ENCODE measurements at places on chromosomes 13 and 19. TPM values are rescaled to one million over a fixed set of nuclear protein-coding genes. Genes with fewer than 3 reads are reported as not detected.
A peak's percentile ranks its signal among the peaks of the same experiment; 100 is the strongest.

The CABP5 gene
- not detected for total RNA-seq

DNA sequence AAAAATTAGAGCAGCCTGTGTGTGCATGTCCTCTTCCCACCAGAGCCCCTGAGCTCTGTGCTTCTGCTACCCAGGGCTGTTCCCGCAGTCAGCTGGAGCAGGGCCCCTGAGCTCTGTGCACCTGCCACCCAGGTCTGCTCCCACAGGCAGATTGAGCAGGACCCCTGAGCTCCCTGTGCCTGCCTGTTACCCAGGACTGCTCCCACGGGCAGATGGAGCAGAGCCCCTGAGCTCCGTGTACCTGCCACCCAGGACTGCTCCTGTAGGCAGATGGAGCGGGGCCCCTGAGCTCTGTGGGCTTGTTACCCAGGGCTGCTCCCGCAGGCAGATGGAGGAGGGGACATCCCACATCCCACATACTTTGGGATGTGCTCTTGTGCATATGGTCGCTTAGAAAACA lies 186.8 kb upstream of the SOX1 start:
- no peak overlapping the region for H3K4me3 ChIP-seq
- H3K36me3 ChIP-seq: no peaks in the 10 kb centered on the region
- H3K4me1 ChIP-seq: no peaks in the 10 kb centered on the region
- H3K27ac ChIP-seq: no peak overlapping the region
- DNase-seq: no peak

DNA sequence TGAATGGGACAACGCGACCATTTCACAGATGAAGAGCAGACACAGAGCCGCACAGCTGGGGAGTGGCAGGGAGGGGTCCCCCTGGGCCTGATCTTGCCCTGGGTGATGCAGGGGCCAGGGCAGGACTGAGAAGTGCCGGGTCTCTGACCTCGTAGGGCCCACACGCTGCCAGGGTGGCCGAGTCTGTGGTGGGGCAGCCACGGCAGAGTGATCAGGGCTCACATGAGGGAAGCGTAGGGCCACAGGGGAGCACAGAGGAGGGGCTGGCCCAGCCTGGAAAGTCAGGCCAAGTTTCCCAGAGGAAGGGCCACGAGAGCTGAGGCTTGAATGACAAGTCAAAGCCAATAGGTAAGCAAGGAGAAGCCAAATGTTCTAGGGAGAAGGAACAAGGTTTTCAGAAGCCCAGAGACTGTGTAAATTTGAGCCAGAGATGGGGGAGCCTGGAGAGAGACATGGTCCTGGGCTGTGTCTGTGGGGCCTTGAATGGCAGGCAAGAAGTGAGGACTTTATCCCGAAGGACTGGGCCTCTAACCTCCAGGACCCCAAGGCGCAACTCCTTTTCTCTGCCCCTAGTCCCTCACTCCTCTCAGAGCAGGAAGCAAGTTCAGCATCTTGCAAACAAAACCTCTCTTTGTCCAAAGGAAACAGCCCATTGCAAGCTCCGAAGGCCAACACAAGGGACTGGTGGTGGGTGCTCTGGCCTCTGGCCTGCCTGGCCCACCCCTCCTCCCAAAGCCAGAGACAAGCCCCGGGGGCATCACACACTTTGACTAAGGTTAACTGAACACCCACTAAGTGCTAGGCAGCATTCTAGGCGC lies 31.7 kb upstream of the FXYD3 start:
- no peaks in the 10 kb centered on the region for H3K4me1 ChIP-seq
- no peak for DNase-seq

DNA sequence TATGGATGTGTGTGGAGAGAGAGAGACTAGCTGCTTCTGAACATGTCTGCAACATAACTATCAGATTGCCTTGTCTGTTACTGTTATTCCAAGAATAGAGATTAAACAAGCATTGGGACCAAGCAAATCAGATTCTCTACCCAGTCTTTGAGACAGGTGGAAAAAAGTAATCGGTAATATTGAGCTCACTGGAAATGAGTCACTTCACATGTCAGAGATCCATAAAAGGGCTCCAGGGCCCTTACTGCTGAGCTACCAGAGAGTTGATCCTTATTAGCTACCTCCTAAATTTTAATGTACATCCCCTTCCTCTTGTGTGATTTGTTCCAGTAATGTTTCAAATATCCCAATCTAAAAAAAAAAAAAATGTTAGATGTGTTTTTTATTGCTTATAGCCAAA lies 2118.0 kb downstream of the PCDH9 start:
- H3K4me1 ChIP-seq: no peaks in the 10 kb centered on the region
- H3K36me3 ChIP-seq: no peaks in the 10 kb centered on the region
- no peak overlapping the region for H3K27ac ChIP-seq
- no peaks in the 10 kb centered on the region for H3K27me3 ChIP-seq
- DNase-seq: no peak

GRCh38 chr13:99506634-99507033 lies 5.4 kb downstream of the TM9SF2 start:
- H3K27me3 ChIP-seq: no peaks in the 10 kb centered on the region
- H3K27ac ChIP-seq: no peak overlapping the region
- no peak overlapping the region for H3K4me3 ChIP-seq
- DNase-seq: no peak
- no peaks in the 10 kb centered on the region for H3K36me3 ChIP-seq
- no peaks in the 10 kb centered on the region for H3K4me1 ChIP-seq

The NLRP4 gene
- total RNA-seq: 0.06 TPM

- no peak for DNase-seq
- H3K27ac ChIP-seq: peak overlapping the region; percentile 83
- H3K27me3 ChIP-seq: no peaks in the 10 kb centered on the region
These were observed 545 bp upstream of the ISYNA1 start for GRCh38 chr19:18438331-18439024.

- no peaks in the 10 kb centered on the region for H3K36me3 ChIP-seq
- no peak overlapping the region for H3K27ac ChIP-seq
- no peaks in the 10 kb centered on the region for H3K27me3 ChIP-seq
- no peak overlapping the region for H3K4me3 ChIP-seq
- H3K4me1 ChIP-seq: no peaks in the 10 kb centered on the region
These were observed 39.5 kb downstream of the FAM124A start for GRCh38 chr13:51261610-51262249.

DNA sequence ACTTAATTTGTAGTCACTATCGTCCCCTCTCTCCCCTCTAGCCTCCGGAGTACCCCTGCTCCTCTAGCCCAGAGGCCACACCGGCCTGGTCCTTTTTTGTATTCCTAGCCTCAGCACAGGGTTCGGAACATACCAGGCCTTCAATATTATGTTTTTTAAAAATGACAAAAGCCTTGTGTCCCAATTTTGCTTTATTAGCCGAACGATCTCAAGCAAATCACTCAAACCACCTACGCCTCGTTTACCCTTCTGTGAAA lies 463 bp upstream of the POMP start:
- no peak for DNase-seq
- H3K4me1 ChIP-seq: no peaks in the 10 kb centered on the region
- peaks cover 3% of the 10 kb centered on the region for H3K36me3 ChIP-seq

GRCh38 chr19:41203371-41203770 lies 10.4 kb downstream of the CYP2S1 start:
- no peaks in the 10 kb centered on the region for H3K27me3 ChIP-seq
- no peak for DNase-seq
- no peaks in the 10 kb centered on the region for H3K4me1 ChIP-seq
- no peaks in the 10 kb centered on the region for H3K36me3 ChIP-seq

DNA sequence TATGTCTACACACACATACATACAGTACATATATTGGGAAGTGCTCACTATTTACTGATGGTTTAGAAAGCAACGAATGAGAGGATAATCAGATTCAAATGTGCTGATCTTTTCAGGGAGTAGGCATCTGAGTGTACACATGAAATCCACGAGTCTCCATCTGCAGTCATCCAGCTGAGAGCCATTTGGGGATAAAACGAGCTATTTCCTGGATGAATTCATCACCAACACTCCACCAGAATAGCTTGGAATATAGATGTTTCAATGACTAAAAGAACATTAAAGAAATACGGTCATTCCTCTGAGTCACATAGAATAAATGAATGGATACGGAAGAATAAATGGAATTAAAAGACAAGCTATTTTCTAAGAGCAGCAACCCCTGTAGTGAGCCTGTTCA lies 721.6 kb upstream of the ARGLU1 start:
- H3K27me3 ChIP-seq: no peaks in the 10 kb centered on the region
- H3K36me3 ChIP-seq: no peaks in the 10 kb centered on the region
- DNase-seq: no peak
- H3K4me3 ChIP-seq: no peak overlapping the region
- no peaks in the 10 kb centered on the region for H3K4me1 ChIP-seq

DNA sequence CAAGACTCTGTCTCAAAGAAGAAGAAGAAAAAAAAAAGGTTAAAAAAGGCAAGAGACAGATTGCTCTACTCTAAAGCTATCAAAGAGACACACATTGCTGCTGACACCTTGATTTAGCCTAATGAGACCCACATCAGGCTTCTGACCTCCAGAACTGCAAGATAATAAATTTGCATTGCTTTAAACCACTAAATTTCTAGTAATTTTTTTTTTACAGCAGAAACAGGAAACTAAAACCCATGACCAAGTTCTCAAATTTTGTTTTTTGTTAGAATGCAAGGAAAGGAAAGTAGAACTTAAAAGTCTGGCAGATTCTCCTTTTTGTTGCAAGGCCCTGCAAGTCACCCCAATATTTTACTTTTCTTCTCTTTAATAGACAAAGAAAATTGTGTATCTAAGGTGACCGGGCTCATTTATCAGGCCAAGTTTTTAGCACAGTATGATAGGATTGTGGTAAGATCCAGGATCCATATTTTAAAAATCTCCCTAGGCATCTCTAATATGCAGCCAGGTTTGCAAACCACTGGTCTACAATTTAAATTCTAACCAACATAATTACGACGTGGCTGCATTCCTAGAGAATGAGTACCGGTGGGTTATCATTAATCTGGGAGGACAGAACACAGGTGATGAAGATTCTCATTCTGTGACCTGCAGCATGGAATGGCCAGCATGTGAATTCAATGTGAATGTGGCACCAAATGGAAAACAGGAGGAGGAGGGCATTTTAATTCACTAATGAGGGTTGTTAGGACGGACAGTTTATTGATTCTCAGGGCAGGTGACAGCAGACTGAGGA lies 56.7 kb upstream of the MED4 start:
- no peaks in the 10 kb centered on the region for H3K4me1 ChIP-seq
- no peaks in the 10 kb centered on the region for H3K27me3 ChIP-seq
- no peak overlapping the region for H3K27ac ChIP-seq

DNA sequence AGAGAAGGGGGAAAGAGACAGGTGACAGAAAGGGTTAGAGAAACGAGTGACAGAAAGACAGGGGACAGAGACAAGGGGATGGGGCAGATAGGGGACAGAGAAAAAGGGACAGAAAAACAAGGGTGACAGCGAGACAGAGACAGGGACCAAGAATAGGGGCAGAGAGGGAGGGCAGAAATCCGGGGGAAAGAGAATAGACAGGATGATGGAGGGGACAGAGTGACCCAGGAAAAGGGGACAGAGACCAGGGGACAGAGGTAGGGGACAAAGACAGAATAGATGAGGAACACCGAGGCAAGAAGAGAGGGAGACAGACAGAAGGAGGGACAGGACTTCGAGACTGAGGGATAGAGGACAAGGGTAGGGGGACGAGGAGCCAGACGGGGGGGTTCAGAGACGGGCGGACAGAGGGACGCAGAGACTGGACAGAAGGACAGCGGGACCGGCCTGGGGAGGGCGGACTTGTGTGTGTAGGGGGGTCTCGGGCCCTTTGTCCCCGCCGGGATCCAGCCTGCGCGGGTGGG lies 593 bp downstream of the CADM4 start:
- H3K36me3 ChIP-seq: no peaks in the 10 kb centered on the region
- peak overlapping the region; percentile 66 for H3K4me3 ChIP-seq
- no peaks in the 10 kb centered on the region for H3K27me3 ChIP-seq
- H3K4me1 ChIP-seq: peaks cover 3% of the 10 kb centered on the region

The LRRC25 gene
- total RNA-seq: 13.1 TPM

The SHD gene
- total RNA-seq: not detected

- peaks cover 3% of the 10 kb centered on the region for H3K27me3 ChIP-seq
- H3K27ac ChIP-seq: no peak overlapping the region
- H3K36me3 ChIP-seq: no peaks in the 10 kb centered on the region
- H3K4me1 ChIP-seq: no peaks in the 10 kb centered on the region
These were observed 2.8 kb upstream of the A1BG start for GRCh38 chr19:58355908-58356765.

- H3K4me1 ChIP-seq: no peaks in the 10 kb centered on the region
- H3K27ac ChIP-seq: no peak overlapping the region
- DNase-seq: no peak
- H3K36me3 ChIP-seq: no peaks in the 10 kb centered on the region
- no peak overlapping the region for H3K4me3 ChIP-seq
These were observed 13.5 kb downstream of the ARRDC5 start for GRCh38 chr19:4889034-4889815.

GRCh38 chr19:5824751-5825150 lies 14.8 kb downstream of the FUT6 start:
- no peaks in the 10 kb centered on the region for H3K36me3 ChIP-seq
- no peaks in the 10 kb centered on the region for H3K4me1 ChIP-seq
- DNase-seq: no peak
- H3K4me3 ChIP-seq: no peak overlapping the region
- H3K27me3 ChIP-seq: no peaks in the 10 kb centered on the region

The AMER2 gene
- 0.06 TPM for total RNA-seq

Data from kidney (tissue), 22 donors.